Osteocyte (in vitro differentiated cells): ENCODE measurements at places on chromosomes 3 and 15. TPM values are rescaled to one million over a fixed set of nuclear protein-coding genes. Genes with fewer than 3 reads are reported as not detected.

GRCh38 chr3:184937611-184938010 lies 125.6 kb downstream of the VPS8 start:
- no peak for DNase-seq

DNA sequence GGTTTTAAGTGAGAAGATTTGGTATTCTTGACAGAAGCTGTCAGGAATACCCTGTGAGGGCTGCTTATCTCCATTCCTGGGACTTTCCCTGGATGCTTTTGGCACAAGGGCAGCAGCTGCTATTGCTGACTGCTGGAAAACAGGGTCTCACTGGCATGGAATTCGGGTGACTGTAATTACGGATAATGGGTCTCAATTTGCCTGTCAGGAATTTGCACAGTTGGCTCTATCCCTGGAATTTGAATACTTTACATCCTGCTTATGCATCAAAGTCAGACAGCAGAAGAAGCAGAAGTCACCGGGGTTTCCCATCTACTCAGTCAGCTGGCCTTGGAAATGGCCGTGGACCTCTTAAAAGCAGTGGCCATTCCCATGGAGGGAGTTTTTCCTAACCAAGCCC lies 25.9 kb upstream of the AKAP13 start:
- DNase-seq: no peak

CACNA1D gene
- total RNA-seq: 0.48 and 0.57 TPM in 2 replicates

SLC27A2 gene
- total RNA-seq: not detected in 2 replicates

DNA sequence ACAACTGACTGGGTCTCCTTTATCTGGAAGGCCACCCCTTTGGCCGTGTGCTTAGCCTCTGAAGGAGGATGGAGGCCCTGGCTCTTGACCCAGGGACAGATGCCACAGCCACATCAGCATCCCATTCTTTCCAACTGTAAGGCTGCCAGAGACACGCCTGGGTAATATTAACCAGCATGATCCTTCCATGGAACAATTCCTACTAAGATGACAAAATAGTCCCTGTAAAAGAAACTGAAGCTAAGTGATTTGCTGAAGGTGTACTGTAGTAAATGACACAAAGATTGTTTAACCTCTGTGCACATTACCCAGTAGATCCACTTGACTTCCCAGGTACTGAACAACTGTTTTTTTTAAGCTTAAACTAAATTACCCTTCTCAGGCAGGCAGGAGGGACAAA lies 352.7 kb downstream of the SLC9A9 start:
- no peak for DNase-seq

- DNase-seq: no peak
These were observed 144.6 kb downstream of the SHOX2 start for GRCh38 chr3:157961665-157962064.

DNA sequence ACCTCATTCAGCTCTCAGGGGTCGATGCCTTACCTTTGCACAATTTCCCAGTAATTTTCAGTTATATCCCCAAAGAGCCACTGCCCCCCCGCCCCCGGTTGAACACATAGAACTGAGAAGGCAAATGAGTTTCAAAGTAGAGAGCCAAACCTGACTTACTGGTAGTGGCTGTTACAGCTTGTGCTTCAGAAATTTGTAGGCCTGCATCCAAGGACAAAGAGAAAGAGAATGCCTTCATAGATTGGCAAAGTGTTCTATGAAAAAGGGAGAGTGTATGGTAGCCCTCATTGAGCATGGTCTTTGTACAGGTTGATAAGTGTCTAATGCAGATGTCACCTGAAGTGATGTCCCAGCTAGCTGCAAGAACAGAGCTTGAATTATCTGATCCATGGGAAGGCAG lies 13.9 kb downstream of the SEMA6D start:
- no peak for DNase-seq
